Fibroblast of mammary gland (primary cell): ENCODE measurements at places on chromosomes 16 and 17.

DNA sequence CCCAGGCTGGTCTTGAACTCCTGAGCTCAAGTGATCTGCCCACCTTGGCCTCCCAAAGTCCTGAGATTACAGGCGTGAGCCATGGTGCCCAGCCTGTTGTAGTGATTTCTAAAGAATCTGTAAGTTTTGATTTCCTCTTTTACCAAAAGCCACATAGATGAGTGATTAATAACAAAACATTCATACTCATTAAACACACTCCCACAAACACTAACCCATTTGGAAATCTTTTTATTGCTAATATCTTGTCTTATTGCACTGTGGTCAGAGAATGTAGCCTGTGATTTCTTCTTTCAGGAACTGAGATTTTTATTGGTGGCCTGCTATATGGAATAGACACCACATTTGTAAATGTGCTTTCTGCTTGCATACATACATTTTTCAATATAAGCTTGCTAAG, 31.6 kb downstream of the MYH10 start:
- no peak for DNase-seq

DNA sequence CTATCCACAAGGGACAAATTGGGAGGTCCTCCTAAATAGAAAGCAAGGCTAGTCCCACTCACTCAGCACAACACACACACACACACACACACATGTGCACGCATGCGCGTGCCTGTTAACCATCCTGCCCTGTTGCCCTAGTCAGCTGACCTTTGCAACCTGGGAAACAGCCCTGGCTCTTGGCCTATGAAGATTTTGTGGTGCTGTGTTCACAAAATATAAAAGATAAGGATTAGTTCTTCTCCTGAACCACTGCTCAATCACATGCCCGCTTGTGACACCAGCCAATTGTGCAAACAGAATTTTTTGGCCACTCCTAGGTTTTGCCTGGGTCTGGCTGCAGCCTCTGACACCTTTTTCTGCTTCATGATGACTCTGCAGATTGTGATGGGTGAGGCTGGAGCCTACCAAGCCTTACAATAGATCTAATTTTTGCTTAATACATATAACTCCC, 3.3 kb upstream of the CES1 start:
- DNase-seq = no peak

- DNase-seq = peak; percentile 77
Measured at GRCh38 chr17:48577946-48578615, at the start of gene HOXB4. HOXB4 (minus strand) TSS chr17:48578350; CDS start chr17:48578319, 31 bp downstream.

DNA sequence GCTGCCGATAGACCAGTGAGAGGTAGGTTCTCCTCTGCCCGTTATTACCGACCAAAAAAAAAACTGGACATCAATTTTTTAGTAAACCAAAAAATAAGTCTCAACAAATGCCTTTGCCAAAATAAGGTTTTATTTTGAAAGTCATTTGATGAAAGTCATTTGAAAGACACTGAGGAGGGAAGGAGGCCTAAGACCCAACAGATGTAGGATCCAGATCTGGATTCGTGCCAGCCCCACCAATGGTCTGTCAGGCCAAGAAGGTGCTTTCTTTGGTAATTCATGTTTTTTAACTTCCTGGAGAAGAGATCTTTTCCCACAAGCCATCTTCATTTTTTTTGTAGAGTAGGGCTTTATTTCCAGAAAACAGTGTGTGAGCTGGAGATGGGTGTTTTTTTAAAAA, 18.1 kb downstream of the NTAN1 start:
- no peak for DNase-seq

DNA sequence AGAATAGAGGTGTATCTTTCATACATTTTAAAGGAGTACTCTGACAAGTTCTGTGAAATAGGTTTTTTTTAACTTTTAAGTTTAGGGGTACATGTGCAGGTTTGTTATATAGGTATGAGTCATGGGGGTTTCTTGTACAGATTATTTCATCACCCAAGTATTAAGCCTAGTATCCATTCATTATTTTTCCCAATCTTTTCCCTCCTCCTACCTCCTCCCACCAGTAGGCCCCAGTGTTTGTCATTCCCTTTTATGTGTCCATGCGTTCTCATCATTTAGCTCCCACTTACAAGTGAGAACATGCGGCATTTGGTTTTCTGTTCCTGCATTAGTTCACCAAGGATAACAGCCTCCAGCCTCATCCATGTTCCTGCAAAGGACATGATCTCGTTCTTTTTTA, 175.5 kb downstream of the CYB561 start:
- DNase-seq = peak; percentile 38

DNA sequence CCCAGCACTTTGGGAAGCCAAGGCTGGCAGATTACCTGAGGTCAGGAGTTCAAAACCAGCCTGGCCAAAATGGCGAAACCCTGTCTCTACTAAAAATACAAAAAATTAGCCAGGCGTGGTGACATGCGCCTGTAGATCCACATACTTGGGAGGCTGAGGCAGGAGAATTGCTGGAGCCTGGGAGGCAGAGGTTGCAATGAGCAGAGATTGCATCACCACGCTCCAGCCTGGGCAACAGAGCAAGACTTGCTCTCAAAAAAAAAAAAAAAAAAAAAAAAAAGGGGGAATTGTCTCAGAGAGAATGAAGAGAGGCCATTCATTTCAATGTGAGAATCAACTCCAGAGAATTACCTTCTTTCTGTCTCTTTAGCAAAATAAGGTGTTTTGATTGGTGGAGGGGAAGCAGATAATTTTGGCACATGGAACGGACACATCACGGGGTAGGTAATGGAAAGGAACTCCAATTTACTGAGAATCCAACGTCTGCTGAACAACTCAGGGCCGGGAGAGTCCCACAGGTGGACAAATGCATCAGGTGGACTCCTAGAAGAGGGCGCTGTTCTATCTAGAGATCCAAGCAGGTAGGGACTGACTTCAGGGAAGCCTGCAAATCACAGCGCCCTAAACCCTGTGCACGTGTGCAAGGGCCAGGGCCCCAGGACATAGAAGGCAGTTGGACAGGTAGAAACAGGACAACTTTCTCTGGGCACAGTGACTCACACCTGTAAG, 77.5 kb downstream of the BMERB1 start:
- DNase-seq = no peak

GRCh38 chr16:27400751-27401620, 988 bp upstream of the IL21R start:
- peak; percentile 40 for DNase-seq

DNA sequence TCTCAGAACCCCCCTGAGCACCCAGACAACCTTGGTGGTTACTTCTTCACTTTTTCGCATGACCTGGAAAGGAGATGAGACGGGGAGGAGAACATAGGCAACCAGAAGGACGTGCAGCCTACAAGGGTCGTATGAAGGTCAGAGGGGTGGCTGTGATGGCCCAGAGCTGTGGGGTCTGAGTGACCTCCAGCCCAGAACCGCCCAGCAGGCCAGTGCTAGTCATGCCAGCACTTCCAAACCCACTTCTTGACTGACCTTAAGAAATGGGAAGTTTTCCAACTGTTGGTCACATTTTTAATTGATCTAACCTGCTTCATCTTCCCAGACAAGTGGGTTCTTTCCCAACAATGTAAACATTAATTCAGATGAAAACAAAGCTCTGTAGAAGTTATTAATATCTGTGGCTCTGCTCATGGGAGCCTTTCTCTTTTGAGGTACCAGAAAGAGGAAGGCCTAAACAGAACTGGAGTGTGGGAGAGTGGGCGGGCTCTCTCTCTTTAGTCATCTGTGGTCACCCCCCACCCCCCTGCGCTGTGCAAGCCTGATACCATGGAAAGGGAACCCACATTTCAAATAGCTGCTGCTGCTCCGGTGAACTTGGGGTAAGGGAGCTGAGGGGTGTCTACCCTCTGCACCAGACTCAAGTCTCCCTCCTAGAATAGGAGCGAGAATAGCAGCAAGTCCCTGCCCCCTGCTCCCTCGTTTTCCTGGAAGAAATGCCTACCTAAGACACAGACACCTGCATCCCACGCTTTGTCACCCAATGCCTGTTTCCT, 101.6 kb downstream of the RAB11FIP4 start:
- DNase-seq = no peak

DNA sequence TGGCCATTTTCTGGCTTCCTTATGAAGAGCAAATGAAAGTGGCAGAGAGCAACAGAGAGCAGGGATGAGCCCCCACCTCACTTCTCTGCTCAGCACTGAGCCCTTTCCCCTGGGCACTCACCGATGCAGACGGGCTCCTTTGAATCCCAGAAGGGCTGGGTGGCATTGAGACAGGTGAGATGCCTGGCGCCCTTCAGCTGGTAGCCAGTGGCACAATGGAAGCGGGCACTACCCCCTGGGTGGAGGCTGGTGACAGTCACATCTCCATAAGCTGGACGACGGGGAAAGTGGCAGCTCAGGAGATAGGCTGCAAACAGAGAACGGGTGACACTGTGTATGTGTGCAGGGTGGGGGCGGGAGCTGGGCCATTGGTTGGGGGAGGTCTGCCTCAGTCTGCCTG, 12.5 kb upstream of the PHF12 start:
- no peak for DNase-seq

GRCh38 chr17:13609941-13610340, 8.2 kb upstream of the HS3ST3A1 start:
- no peak for DNase-seq

- DNase-seq = no peak
Measured at GRCh38 chr16:49589544-49590031, 216.0 kb downstream of the C16orf78 start.

DNA sequence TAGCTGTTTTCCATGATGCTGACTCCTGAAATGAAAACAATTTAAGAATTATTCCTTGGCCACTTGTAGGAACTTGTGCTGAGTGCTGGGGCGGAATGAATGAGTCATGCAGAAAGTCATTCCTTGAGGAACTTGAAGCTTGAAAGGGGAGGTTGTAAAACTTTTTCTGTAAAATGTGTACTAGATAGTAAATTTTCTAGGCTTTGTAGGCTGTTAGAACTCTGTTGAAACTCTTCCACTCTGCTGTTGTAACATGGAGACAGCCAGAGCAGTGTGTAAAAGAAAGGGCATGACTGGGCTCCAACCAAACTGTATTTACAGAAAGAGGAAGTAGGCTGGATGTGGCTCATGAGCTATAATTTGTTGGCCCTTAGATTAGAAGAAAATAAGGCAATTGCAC, 46.1 kb downstream of the ABCA8 start:
- DNase-seq = peak; percentile 92

DNA sequence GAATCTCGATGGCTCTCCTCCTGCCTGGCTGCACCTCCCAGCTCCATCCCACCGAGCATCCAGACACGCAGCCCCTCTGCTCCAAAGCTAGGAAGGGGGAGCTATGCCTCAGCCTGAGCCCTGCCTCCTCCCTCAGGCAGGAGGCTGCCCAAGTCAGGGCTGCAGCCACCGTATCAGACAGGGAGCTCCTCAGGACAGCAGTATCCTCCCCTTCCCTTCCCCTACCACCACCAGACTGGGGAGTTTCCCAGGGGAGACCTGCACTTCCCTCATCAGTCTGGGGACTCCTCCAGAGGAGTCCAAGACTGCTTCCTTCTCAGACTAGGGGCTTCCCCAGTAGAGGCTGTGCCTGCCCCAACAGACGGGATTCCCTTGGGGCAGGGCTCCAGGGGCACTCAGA, 17.5 kb downstream of the TMEM132E start:
- DNase-seq = no peak

GRCh38 chr17:39828443-39828842, 35.7 kb downstream of the IKZF3 start:
- no peak for DNase-seq

- DNase-seq = no peak
Measured at GRCh38 chr17:19457046-19457445, 46.0 kb downstream of the RNF112 start.

GRCh38 chr17:33511670-33512069, 218.6 kb upstream of the ASIC2 start:
- no peak for DNase-seq
